ENCODE measurements at places on chromosomes 16 and 17. TPM values are rescaled to one million over a fixed set of nuclear protein-coding genes. Genes with fewer than 3 reads are reported as not detected.
A peak's percentile ranks its signal among the peaks of the same experiment; 100 is the strongest.

DNA sequence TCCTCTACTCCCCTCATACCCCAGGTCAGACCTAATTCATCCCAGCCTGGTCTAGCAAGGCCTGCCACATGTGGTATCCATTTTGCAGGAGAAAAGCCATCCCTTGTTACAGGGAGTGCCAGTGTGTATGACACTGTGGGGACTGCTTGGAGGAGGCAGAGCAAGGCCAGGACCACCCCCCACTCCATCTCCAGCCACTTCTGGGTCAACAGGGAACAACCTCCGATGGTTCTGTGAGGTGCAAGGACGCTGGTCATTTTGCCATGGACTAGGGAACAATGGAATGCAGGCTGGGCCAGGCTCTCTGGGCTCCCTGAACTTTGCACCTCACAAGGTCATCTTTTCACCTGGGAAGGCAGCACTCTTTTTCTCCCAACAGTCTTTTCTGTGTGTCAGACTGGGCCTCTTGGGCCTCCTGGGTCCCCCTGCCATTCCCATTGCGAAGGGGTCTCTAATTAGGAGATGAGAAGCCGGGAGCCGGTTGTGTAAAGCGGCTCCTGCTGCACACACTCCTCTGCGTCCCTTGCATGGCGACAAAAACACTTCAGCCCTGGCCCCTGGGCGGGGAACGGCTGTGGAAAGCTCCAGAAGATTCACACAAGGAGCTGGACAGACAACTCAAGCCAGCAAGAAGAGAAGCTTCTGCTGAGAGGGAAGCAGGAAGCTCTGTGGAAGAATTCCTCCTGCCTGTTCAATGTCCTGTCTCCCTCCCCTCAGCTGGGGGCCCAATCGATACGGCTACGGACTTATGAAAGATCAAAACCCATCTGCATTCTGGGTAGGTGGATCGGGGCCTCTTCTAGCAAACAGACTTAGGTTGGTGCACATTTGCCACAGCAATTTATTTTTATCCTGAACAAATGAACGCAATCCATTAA lies 38.5 kb upstream of the MTSS2 start:
- DNase-seq: no peak

TAC4 gene
- total RNA-seq: not detected

DNA sequence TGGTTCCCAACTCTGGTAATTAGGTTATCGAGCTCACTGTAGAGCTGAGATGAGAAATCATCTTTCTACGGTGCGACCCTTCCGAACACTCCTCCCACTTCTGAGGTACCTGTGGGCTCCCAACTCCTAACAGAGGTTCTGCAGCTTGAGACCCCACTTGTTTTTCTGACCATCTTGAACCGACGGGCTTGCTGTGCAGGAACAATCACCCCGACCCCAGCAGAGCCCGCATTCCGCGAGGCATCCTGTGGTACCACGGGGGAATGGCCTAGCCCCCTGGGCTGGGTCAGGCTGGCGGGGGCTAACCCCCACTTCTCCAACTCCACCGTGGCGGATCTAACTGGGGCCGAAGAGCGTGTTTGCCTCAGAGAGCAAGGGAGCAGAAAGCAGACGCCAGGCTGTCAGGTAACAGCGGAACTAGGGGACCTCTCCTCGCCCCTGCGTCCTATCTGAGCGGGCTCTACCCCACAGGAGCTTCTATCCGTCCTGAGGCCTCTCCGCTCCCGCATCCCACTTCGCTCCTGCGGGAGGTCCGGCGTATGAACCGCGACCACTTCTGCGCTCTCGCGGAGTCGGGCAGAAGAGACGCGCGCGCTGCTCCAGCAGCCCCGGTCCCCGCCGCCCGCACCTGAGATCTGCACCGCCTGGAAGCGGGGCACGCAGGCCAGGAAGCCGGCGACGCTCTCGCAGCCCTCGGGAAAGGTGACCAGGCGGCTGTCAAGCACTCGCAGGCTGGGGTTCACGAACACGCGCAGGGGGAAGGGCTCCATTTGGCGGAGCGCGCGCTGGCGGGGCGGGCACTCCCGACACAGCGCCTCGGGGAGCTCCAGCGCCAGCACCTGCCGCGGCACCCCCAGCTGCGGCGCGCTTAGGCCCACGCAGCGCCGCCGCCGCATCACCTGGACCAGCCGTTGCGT lies 761 bp downstream of the PDF start:
- DNase-seq: no peak

GRCh38 chr17:18041776-18042175 lies 2.6 kb downstream of the GID4 start:
- no peak for DNase-seq

VTN gene
- 0.31 TPM for total RNA-seq

GRCh38 chr16:2198283-2198682 lies 1.9 kb upstream of the CASKIN1 start:
- DNase-seq: no peak

- DNase-seq: no peak
Observed at GRCh38 chr17:48427598-48427997, 2.4 kb downstream of the SKAP1 start.

- no peak for DNase-seq
Observed at GRCh38 chr16:50038756-50039529, 13.9 kb downstream of the CNEP1R1 start.

DNA sequence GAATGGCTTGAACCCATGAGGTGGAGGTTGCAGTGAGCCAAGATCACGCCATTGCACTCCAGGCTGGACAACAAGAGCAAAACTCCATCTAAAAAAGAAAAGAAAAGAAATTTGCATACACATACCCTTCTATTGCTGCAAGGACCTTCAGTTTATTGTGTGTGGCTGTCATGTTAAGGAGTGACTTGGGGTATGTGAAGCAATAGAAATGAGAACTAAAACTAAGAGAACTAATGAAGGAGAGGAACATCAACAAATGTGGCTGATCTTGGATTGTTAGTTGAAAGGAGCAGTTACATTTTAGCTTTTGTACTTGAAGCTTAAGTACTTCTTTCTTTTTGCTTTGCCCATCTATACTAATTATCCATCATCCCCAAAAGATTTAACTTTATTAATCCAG lies 12.7 kb upstream of the NSRP1 start:
- no peak for DNase-seq

HEATR9 gene
- total RNA-seq: not detected

- DNase-seq: no peak
Observed at GRCh38 chr17:46818929-46819859, 702 bp upstream of the WNT3 start.

FGF11 gene
- total RNA-seq: 18.2 TPM

GRCh38 chr16:27398894-27399853 lies 2.8 kb upstream of the IL21R start:
- no peak for DNase-seq

KARS1 gene
- 79.4 TPM for total RNA-seq

DNA sequence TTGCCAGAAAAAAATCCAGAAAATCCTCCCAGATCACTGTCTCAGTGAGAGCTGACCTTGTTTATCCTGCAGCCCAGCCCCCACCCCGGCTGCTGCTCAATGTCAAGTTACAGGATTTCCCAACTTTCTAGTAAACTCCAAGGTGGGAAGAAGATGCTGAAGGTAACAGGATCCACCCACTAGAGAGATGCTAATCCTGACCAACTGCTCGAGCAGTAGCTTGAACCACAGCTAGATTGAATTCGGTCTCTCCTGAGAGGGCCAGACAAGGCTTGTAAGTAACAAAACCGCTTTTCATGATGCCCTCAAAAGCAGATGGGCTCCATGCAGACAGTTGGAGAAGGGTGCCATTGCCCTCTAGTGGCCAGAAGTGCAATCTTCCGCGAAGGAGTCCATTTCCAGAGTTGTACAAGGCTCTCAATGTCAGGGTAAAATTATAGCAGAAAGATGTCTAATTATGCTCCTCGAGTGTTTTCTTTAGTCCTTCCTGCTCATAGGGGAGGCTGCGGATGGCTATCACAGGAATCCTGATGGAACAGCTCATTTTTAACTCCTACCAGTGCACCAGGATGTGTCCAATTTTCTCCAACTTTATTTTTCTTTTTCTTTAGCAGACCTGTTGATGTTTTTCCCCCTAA lies 3.9 kb downstream of the CDH11 start:
- DNase-seq: peak; percentile 84
